ENCODE measurements at places on chromosomes 4 and X.

DNA sequence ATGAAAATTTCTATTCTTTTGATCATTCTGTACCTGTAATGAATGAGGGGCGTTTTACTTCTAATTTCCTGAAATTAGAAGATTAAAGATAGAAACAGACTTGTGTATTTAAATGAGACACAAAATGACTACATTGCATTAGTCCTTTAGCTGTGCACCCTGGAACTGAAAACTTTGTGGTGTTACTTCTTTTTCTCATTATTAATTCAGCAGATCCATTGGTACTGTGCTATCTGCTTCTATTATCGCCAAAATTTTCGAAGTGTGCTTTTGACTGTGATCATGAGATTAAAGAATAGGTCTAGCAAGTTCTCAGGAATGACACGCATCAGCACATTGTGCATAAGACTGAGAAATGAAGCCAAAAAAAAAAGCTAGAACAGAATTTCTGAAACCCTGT lies 1938.9 kb upstream of the TENM3 start:
- DNase-seq: no peak

- DNase-seq: no peak
Observed at GRCh38 chr4:152148057-152148456, 387.2 kb upstream of the GATB start.

- peak; percentile 46 for DNase-seq
Observed at GRCh38 chr4:147987252-147987651, 255.4 kb downstream of the ARHGAP10 start.

GRCh38 chr4:15213302-15213970 lies 211.2 kb downstream of the CPEB2 start:
- no peak for DNase-seq

DNA sequence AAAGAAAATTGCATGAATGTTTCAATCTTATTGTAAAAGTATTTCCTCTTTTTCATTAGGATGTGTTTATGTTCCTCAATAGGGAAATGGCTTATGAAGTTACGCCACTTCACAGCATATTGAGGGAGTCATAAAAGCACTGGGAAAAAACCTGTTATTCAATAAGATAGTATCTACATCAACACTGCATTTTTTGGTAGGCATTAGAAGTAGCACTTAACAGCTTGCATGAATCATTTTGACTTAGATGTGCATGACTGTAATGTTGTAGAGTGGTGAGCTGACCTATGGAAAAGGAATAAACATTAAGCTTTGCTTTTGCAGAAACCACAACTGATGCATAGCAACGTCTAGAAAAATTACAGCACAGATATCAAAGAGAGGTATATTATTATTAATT lies 111.2 kb upstream of the GRXCR1 start:
- no peak for DNase-seq

GRCh38 chrX:37921758-37922157 lies 74.4 kb upstream of the DYNLT3 start:
- DNase-seq: peak; percentile 26

- no peak for DNase-seq
Observed at GRCh38 chr4:48804584-48805301, 24.7 kb upstream of the FRYL start.

- DNase-seq: no peak
Observed at GRCh38 chr4:127155116-127155515, 477.6 kb upstream of the INTU start.

- peak; percentile 27 for DNase-seq
Observed at GRCh38 chr4:39591290-39591689, 47.4 kb downstream of the SMIM14 start.

DNA sequence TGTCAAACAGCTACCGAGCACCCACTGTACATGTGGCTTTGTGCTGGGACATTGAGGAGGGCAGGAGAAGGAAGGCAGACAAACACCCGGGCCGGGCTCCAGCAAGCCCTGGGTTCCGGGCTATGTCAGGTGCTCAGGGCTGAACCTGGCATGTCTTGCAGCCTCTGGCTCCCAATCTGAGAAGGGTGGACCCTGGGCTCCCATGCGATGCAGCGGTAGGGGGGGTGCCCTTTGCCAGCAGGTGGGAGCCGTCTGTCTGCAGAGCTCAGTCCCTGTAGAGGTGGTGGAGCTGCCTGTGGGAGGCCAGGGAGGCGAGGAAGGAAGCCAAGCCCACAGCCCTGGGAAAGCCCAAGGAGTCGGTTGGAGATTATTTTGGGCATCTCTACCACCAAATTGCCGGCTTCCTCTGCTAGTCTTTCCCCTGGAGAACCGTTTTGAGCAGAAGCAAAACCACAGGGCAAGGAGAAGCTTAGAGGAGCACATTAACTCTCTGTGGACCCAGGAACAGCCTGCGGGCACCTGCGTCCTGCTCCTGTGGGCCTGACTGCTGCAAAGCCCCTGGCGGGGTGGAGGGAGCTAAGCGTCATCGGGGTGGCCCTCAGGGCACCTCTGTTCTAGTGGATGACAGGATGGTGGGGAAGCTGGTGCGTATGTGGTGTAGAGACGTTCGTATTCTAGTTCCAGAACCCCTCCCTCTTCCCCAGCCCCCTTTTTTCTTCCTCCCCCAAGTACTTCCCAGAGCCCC lies 10.3 kb downstream of the CPZ start:
- no peak for DNase-seq

DNA sequence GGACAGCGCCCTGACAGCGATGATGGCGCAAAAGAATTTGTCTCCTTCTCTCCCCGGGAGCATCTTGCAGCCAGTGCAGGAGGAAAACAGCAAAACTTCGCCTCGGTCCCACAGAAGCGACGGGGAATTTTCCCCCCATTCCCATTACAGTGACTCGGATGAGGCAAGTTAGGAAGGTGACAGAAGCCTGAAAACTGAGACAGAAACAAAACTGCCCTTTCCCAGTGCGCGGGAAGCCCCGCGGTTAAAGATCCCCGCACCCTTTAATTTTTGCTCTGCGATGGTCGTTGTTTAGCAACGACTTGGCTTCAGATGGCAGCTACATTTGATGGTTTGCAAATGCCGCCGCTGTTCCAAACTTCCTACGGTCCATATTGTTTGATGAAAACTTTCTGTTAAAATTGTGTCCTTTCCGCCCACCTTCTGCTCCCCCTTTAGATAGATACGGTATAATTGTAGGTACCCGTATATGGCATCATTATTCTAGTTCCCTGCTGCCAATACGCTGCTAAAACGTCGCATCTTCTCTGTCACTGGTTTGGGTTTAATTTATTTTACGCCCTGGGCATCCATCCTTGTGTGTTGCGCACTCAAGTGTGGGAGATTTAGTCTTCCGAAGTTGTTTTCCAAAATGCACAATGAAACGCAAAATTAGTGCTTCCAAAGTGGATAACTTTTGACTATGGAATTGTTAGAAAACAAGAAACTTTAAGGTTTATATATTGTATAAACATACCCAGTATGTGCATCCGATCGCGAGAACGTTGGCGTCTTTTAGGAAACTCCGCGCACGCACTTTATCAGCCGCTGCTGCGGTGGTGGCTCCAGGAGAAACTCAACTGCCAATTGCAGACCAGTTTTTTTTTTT lies 1.5 kb downstream of the ATOH1 start:
- DNase-seq: no peak

- DNase-seq: peak; percentile 93
Observed at GRCh38 chr4:4762909-4763821, 96.3 kb upstream of the MSX1 start.

DNA sequence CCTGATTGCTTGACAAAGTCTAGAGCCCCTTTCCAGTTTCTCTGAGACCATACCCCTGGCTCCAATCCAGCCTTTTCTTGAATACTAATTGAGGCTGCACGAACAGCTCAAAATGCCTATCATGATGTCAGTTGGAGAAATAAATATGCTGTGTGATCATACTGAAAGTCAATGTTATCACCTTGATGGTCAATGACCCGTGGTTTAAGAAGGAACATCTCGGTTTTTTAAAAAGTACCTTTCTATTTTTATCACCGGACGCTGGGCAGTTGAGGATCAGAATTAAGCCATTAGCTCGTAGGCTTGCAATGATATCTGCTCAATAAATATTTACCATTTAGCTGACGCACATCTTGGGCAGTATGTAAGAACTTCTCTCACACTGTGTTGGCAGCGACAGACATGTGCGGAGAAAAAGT lies 852 bp upstream of the WDR44 start:
- peak; percentile 61 for DNase-seq

DNA sequence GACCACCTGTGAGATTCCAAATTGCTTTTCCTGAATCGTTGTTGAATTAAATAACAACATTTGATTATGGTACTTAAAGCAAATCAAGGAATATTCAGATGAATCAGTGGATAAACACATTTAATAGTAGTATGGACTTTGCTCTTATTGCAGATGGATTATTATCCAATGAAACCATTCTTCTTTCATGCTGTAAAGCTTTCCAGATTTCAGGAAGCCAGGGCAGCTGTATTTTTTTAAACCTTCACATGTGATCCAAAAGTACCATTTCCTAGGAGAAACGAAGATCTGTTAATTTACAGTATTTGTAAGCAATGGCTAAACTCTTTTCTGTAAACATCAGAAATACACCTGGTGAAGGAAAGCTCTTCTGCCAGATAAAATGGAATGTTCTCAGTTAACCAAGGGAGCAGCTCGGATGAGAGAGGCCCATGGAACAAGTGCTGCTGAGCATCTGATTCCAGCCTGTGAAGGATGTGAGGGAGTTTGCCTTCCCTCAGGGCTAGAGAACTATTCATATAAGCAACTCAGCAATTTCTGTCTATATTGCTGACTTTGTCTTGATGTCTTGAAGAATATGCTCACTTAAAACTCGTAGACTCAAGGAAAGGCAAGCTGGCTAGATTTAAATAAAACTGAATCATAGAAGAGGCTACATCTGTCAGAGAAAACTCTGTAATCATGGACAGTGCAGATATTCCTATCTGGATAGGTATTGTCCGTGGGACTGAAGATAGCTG lies 94.4 kb upstream of the LIMCH1 start:
- DNase-seq: no peak

GRCh38 chrX:71923516-71923915 lies 12.9 kb downstream of the NHSL2 start:
- DNase-seq: no peak

- no peak for DNase-seq
Observed at GRCh38 chrX:129549124-129549523, 9.1 kb downstream of the OCRL start.

GRCh38 chrX:9611436-9612145 lies 146.7 kb downstream of the TBL1X start:
- DNase-seq: no peak

- DNase-seq: no peak
Observed at GRCh38 chr4:155676430-155676825, 9.8 kb downstream of the GUCY1A1 start.

DNA sequence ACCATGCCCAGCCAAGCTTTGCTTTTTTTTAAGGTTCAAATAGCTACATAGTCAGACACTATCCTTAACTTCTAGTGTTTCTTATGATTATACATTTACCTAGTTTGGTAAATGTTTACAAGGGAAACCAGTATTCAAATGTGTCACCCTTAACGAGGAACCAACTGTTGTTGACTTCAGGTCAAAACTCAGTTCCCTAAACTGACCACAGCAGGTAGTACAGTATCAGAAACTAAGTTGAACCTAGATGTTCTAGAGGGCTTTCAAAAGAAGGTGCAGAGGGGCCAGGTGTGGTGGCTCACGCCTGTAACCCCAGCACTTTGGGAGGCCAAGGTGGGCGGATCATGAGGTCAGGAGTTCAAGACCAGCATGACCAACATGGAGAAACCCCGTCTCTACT lies 11.3 kb downstream of the GPC4 start:
- no peak for DNase-seq

GRCh38 chr4:55574252-55574651 lies 17.8 kb downstream of the PDCL2 start:
- DNase-seq: no peak

DNA sequence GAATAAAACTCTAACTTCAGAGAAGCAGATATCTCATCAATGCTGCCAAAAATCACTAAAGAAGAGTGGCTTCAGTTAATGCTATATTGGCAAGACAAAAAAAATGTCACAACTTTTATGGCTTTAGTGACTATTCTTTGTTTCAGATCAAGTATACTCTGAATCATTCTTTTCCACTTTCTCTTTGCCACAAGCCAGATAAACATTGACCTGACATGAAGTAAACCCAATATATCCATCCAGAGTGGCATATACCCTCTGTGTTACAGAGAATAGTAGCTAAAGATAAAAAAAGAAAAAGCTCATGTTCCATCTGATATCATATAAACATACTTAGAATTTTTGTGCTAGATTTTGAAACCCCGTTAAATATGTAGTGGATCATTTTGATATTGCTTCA lies 206.7 kb upstream of the CNKSR2 start:
- no peak for DNase-seq

- peak; percentile 27 for DNase-seq
Observed at GRCh38 chr4:36399762-36400353, 118.4 kb downstream of the DTHD1 start.

GRCh38 chr4:153901220-153901619 lies 112.3 kb upstream of the SFRP2 start:
- no peak for DNase-seq

DNA sequence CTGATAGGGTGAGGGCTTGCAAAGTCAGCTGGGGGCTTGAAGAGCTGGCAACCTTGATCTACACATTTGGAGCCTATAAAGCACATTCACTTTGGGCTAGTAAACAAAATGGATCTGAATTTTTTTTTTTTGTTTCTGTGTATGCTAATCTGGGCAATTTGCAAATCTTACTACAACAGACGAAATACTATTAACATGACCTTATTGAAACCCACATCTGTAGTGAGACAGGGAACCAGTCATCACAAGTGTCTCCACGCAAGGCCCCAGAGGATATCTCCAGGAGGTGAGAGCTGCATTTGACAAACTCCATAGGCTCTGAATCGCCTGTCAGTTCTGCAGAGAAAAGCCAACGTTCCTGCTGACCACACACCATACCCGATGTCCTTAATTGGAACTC lies 33.0 kb upstream of the TFDP3 start:
- DNase-seq: no peak

DNA sequence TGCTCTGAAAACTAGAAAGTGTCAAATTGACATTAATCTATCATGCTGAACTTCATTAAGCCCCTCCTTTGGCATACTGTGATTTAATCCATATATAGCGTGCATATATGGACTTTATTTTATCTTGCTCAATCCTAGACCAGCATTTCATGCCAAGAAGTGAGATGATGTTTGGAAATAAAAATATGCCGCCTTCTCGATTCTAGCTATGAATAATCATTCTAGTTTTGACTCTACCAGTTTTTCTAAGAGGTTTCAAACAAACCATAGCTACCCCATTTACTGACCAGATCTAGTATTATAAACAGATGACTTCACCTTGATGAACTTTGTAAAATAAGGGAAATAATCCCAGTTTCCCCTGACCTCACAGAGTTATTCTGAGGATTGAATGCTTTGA lies 95.0 kb downstream of the ARX start:
- no peak for DNase-seq

GRCh38 chr4:84917869-84918600 lies 48.5 kb downstream of the WDFY3 start:
- no peak for DNase-seq

DNA sequence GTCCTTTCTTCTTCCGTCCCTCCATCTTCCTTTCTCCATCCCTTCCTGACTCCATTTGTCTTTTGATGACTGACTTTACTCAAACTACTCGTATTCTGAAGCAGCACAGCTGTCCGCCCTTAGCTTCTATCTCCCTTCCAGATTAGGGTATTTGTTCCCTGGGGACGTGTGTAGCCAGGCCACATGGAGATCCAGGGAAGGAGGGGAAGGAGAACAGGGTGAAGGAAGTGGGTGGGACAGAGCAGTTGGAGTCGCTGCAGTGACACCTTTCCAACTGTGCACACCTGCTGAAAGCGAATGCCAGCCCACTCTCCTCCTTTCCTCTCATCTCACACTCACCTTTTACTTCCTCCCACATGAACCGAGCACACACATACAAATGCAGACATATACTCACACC lies 323.8 kb downstream of the DCTD start:
- no peak for DNase-seq

- DNase-seq: no peak
Observed at GRCh38 chr4:172035562-172035961, 222.4 kb downstream of the GALNTL6 start.
